RPMI7951 (cell line): ENCODE measurements at places on chromosomes 4 and X. TPM values are rescaled to one million over a fixed set of nuclear protein-coding genes. Genes with fewer than 3 reads are reported as not detected.

- DNase-seq, result no peak
Observed at GRCh38 chr4:866761-867390, 40.9 kb upstream of the CPLX1 start.

Gene GPRIN3
- total RNA-seq, result not detected in 2 replicates

Gene ARHGAP6
- total RNA-seq, result not detected in 2 replicates

DNA sequence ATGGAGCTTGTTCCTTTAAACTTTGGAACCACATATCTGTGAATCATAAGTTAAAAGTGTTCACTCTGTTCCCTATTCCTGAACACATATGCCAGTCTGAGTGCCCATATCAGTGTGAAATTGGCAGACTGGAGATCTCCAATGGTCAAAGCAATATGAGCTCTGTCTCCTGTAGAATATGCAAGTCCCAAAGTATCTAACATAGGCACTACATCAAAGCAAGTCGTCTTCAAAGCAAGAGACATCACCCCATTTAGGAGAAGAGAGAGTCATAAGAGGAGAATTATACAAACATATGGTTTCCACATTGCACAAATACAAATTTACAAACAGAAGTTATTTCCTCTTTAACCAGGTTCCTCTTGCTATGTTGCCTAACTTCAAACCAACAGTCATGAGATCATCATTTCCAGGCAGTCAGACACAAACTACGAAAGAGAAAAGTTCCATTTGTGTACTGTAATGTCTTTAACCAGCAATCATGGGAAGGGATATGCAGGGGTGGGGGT lies 9.9 kb upstream of the GK start:
- no peak for DNase-seq

Gene PFKFB1
- 0.20 TPM in 1 of 2 replicates, not detected in the other for total RNA-seq

DNA sequence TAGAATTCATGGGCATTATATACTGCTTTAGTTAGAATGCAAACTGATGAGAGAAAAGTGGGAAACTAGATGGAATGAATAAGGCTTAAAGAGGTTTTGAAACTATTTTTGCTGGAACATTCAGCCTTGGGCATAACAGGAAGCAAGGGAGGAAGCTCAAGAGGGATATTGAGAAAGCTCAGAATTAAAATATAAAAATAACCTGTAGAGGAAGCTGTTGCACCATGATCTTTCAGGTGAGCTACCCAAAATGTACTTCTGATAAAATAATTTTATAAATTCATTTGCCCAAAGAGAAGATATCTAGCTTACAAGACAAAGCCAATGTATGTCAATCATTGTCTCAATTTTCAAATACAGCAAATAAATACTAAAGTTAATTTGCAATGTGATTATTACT lies 11.3 kb downstream of the GC start:
- no peak for DNase-seq

Gene BEX5
- total RNA-seq, result 0.60 TPM in 1 of 2 replicates, not detected in the other

DNA sequence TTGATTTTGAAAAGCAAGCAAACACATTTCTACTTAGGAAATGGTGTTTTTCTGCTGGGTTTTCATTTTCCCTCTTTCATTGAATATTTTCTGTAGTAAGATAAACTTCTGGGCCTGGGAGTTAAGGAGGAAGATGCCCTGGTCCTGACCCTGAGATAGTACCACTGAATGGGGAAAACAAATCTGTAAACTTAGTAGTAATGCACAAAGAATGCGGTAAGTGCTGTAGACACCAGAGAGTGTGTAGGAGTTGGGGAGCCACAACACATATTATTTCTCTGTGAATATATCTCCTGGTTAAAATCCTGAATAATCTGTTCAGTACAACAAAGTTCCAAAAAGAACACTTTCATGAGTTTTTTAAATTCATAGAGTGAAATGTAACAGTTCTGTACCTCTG lies 178.3 kb downstream of the MAPK10 start:
- peak; percentile 16 for DNase-seq
